Vagina (tissue), 2 donors: ENCODE measurements at places on chromosomes 12 and 14.

GRCh38 chr12:90921536-90921935 lies 33.4 kb downstream of the CCER1 start:
- H3K27ac ChIP-seq, result no peak overlapping the region
- DNase-seq, result no peak
- no peaks in the 10 kb centered on the region for H3K36me3 ChIP-seq
- peaks cover 5% of the 10 kb centered on the region for H3K4me1 ChIP-seq
- no peaks in the 10 kb centered on the region for H3K27me3 ChIP-seq
- H3K4me3 ChIP-seq, result no peak overlapping the region

DNA sequence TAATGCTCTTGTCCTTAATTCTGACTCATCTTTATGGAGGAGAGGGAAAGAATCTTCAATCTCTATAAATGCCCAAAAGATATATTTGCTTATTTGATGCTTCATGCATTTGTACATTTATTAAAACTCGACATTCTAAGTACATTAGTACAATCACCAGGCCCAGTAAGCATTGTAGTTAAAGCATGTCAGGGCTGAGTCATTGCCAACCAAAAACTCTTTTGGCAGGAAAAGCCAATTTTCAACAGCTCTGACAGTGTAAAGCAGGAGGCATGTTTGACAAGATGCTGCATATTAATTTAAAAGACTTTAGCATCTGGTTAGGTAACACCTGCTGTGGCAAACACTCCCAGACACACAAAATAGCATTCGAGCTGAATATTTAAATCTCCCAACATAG lies 290.9 kb downstream of the PPFIA2 start:
- H3K27ac ChIP-seq, result no peak overlapping the region
- H3K4me1 ChIP-seq, result no peaks in the 10 kb centered on the region
- no peak for DNase-seq

DNA sequence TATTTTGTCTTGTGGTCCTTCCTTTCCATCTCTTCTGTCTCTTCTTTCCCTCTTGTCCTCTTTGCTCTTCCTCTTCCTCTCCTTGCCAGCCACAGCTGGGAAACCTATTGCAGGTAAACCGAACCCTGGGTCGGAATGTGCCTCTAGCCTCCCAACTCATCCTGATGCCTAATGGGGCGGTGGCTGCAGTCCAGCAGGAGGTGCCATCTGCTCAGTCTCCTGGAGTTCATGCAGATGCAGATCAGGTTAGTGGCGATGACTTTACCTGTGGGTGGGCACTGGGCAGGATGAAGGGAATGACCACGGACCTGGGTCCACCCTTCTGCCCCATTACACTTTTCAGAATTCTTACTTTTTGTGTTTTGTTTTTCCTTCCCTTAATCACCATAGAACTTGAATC lies 8.2 kb downstream of the PHC1 start:
- no peaks in the 10 kb centered on the region for H3K4me1 ChIP-seq
- no peak for DNase-seq
- peaks cover 36% of the 10 kb centered on the region for H3K36me3 ChIP-seq

- no peaks in the 10 kb centered on the region for H3K36me3 ChIP-seq
- DNase-seq, result peak; percentile 82
- peaks cover 6% of the 10 kb centered on the region for H3K4me1 ChIP-seq
- H3K4me3 ChIP-seq, result no peak overlapping the region
Measured at GRCh38 chr12:131683266-131684014, 27.4 kb upstream of the SFSWAP start.

GRCh38 chr14:24095271-24096068 lies 1.4 kb downstream of the PCK2 start:
- H3K27ac ChIP-seq, result peak overlapping the region; percentile 93
- H3K36me3 ChIP-seq, result no peaks in the 10 kb centered on the region
- peaks cover 23% of the 10 kb centered on the region for H3K4me1 ChIP-seq
- H3K4me3 ChIP-seq, result peak overlapping the region; percentile 96
- DNase-seq, result no peak

- no peak overlapping the region for H3K4me3 ChIP-seq
- H3K27me3 ChIP-seq, result no peaks in the 10 kb centered on the region
- no peak overlapping the region for H3K27ac ChIP-seq
- DNase-seq, result no peak
- H3K36me3 ChIP-seq, result no peaks in the 10 kb centered on the region
- H3K4me1 ChIP-seq, result no peaks in the 10 kb centered on the region
Measured at GRCh38 chr12:18872770-18873169, 134.9 kb downstream of the CAPZA3 start.

DNA sequence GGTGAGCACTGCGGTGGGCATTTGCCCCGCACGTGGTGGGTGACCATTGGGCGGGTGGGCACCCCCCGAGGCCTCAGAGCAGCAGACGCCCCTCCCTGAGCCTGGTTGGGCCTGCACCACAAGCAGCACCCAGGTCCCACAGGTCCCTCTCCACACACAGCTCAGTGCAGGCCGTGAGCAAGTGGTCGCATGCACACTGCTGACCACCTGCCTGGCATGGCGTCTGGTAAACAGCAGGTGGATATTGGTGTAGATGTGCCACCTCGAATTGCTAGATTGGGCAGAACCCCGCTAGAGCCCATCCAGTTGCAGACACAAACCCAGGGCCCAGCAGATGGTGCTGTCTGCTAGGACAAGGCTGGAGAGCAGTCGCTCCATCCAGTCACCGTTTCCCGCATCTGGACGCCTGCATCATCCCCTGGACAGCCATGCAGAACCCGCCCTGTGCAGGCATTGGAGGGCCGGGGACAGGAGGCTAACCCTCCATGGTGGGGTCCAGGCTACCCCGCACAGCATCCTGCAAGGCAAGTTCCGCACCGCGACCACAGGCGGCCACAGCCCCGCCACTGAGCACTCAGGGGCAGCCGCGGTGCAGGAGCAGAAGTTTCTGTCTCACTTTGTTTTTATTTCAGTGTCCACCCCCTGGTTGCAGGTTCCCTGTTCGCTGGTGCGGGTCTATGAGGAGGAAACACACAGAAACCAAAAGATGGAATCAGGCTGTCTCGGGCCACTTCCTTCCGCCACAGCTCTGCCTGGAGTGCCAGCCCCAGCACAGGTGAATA lies 45.6 kb upstream of the RIMBP2 start:
- no peaks in the 10 kb centered on the region for H3K36me3 ChIP-seq
- DNase-seq, result no peak
- H3K4me3 ChIP-seq, result no peak overlapping the region
- H3K27ac ChIP-seq, result no peak overlapping the region

- peak overlapping the region; percentile 99 for H3K4me3 ChIP-seq
- no peaks in the 10 kb centered on the region for H3K36me3 ChIP-seq
- peak overlapping the region; percentile 100 for H3K27ac ChIP-seq
- no peak for DNase-seq
- no peaks in the 10 kb centered on the region for H3K27me3 ChIP-seq
- H3K4me1 ChIP-seq, result peaks cover 34% of the 10 kb centered on the region
Measured at GRCh38 chr12:12560587-12561370, 1.9 kb downstream of the DUSP16 start.

- H3K27ac ChIP-seq, result no peak overlapping the region
- H3K36me3 ChIP-seq, result no peaks in the 10 kb centered on the region
- no peak overlapping the region for H3K4me3 ChIP-seq
- DNase-seq, result no peak
Measured at GRCh38 chr12:27751386-27752047, 28.5 kb upstream of the KLHL42 start.

DNA sequence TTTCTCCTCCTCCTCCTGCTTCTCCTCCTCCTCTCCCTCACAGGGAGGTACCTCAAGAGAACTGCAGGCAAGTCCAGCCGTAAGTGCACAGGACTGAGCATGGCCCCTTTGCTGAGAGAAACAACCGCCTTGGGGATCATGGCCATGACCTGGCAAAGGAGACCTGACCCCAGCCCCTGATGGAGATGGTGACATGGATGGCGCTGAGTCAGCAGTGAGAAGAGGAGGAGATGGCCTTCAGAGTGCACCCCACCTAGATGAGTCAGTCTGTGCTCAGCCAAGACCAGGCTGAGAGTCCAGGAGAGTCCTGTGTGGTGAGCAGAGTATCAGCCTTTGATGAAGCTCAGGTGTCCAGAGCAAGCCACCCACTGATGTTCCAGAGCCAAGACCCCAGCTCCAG lies 36.4 kb downstream of the MEG3 start:
- H3K4me1 ChIP-seq, result no peaks in the 10 kb centered on the region
- no peak overlapping the region for H3K27ac ChIP-seq
- no peaks in the 10 kb centered on the region for H3K36me3 ChIP-seq
- no peaks in the 10 kb centered on the region for H3K27me3 ChIP-seq

DNA sequence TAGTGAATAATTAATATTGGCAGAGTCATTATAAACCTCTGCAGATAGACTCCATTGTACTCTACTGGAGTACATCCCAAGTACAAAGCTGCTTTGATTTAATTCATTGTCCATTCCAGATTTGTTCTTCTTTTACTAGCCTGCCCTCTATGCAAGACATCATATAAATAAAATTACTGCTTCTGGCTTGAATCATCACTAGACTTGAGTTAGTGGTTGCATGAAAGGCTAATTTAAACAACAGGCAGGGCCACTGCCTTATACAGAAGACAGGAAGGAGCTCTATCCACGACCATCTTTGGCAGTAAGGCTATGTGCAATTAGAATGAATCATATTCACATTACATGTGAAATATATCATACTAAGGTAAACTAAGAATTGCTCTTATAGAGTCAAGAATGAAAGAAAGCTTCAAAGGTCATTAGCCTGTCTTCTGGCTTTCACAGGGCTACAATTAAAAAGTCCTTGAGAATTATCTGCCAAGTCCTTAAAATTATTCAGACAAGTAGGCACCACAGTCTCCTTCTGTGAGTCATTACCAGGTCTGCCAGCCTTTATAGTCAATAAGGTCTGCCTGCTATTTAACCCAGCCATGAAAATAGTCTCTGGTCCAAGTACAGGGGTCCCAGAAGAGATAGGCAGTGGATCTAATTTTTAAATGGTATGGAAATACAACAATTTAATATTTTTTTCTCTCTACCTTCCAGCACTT lies 631.8 kb downstream of the TMTC2 start:
- no peak overlapping the region for H3K27ac ChIP-seq
- H3K36me3 ChIP-seq, result no peaks in the 10 kb centered on the region
- H3K4me3 ChIP-seq, result no peak overlapping the region
- H3K4me1 ChIP-seq, result peaks cover 8% of the 10 kb centered on the region

DNA sequence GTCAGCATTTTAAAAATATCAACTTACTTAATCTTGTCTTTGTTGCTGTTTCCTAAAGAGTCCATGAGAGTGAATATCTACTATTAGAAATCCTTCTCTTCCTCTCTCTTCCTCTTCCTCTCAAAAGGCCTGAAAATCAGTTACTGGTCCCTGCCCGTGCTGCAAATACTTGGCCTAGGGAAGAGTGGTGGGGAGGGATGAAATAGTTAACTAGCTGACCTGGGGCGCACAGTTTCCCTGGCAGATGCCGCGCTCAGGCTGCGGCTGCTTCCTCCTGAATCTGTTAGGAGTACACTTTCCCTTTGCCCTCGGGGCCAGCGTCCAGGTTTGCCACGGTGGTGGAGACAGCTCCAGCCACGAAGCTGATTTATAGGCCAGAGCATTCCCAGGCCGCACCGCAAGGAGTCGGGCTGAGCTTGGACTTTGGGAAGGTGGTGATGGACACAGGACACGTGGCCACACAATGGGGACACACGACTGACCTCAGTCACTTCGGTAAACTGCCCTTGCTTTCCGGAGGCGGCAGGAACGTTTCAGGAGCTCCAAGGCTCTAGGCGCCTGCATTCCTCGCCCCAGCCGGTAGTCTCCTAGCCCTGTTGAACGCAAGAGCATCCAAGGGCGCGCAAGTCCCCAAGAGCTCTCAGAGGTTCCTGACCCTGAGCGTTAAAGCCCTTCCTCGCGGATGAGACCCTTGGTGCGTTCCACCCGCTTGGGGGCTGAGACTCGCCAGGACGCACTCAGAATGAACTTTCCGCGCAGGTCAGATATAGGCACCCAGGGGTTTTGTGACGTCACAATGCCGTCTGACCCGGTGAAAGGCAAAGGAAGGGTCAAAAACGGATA lies 7.1 kb upstream of the ASCL1 start:
- H3K4me3 ChIP-seq, result no peak overlapping the region
- H3K27ac ChIP-seq, result no peak overlapping the region
- no peaks in the 10 kb centered on the region for H3K36me3 ChIP-seq
- no peaks in the 10 kb centered on the region for H3K27me3 ChIP-seq
- DNase-seq, result no peak

- H3K36me3 ChIP-seq, result no peaks in the 10 kb centered on the region
- H3K4me1 ChIP-seq, result no peaks in the 10 kb centered on the region
- H3K27ac ChIP-seq, result no peak overlapping the region
Measured at GRCh38 chr12:103105971-103106597, 148.6 kb downstream of the ASCL1 start.

GRCh38 chr12:91690531-91690930 lies 455.1 kb downstream of the BTG1 start:
- H3K36me3 ChIP-seq, result no peaks in the 10 kb centered on the region
- no peaks in the 10 kb centered on the region for H3K27me3 ChIP-seq
- H3K4me1 ChIP-seq, result no peaks in the 10 kb centered on the region
- DNase-seq, result no peak
- H3K4me3 ChIP-seq, result no peak overlapping the region

DNA sequence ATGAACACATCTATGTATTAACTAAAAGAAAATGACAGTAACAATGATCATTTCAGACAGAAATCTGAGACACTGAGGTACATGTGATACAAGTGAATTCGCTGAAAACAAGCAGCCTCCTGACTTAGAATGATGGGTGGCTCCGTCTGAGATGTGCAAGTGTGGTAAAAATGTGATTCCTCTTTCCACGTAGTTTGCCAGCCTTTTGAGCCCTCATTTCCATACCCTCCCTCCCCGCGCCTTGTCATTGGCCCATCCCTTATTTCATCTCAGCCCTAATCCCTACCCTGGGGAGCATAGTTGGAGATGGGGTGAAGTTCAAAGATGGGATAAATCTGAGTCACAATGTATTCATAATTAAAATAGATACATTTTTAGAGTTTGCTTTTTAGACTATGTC lies 107.8 kb downstream of the BMP4 start:
- H3K36me3 ChIP-seq, result no peaks in the 10 kb centered on the region
- no peak for DNase-seq
- H3K27ac ChIP-seq, result no peak overlapping the region
- H3K4me1 ChIP-seq, result no peaks in the 10 kb centered on the region
- H3K27me3 ChIP-seq, result no peaks in the 10 kb centered on the region

DNA sequence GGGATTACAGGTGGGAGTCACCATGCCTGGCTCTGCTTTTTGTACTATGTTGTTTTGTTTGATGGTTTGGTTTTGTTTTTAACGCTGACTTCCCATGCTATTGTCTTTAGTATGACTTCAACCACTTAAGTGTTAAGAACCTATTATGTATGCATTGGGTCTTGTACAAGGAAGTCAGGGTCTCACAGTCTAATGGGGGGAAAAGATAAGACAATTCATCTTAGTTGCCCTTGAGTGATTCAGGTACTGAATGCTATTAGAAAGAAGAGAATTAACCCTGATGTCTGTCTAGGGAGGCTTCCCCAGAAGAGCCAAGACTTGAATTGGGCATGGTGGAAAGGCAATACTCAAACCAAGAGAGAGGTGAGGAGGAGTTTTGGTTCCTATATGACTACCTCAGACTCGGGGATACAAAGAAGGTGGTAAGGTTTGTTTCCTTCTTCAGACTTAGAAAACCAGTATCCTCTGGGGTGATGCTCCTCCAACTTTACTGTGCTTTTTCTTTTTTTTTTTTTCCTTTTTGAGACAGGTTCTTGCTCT lies 64.6 kb downstream of the SUSD6 start:
- no peak overlapping the region for H3K27ac ChIP-seq
- H3K36me3 ChIP-seq, result no peaks in the 10 kb centered on the region
- DNase-seq, result no peak
- H3K4me3 ChIP-seq, result no peak overlapping the region
- H3K4me1 ChIP-seq, result peaks cover 47% of the 10 kb centered on the region
